ENCODE measurements at places on chromosomes 12 and 14. TPM values are rescaled to one million over a fixed set of nuclear protein-coding genes. Genes with fewer than 3 reads are reported as not detected.

UNC79 gene
- total RNA-seq = 0.05 TPM

AQP6 gene
- 0.31 TPM for total RNA-seq

AQP5 gene
- 0.72 TPM for total RNA-seq

TAS2R20 gene
- total RNA-seq = 0.95 TPM

CREBL2 gene
- total RNA-seq = 13.6 TPM

ASPG gene
- not detected for total RNA-seq

SAMD15 gene
- 1.4 TPM for total RNA-seq

GALNT9 gene
- 0.33 TPM for total RNA-seq

TC2N gene
- total RNA-seq = 0.49 TPM

LIN7A gene
- not detected for total RNA-seq

DAAM1 gene
- 13.3 TPM for total RNA-seq

BCL11B gene
- 0.23 TPM for total RNA-seq

RNASE9 gene
- not detected for total RNA-seq

MVK gene
- 41.6 TPM for total RNA-seq

CDH24 gene
- 9.0 TPM for total RNA-seq

OTOGL gene
- total RNA-seq = not detected

KCNA1 gene
- total RNA-seq = not detected

All from Panc1 (cell line).